AG09319 (cell line): ENCODE measurements at places on chromosomes 4 and X.

DNA sequence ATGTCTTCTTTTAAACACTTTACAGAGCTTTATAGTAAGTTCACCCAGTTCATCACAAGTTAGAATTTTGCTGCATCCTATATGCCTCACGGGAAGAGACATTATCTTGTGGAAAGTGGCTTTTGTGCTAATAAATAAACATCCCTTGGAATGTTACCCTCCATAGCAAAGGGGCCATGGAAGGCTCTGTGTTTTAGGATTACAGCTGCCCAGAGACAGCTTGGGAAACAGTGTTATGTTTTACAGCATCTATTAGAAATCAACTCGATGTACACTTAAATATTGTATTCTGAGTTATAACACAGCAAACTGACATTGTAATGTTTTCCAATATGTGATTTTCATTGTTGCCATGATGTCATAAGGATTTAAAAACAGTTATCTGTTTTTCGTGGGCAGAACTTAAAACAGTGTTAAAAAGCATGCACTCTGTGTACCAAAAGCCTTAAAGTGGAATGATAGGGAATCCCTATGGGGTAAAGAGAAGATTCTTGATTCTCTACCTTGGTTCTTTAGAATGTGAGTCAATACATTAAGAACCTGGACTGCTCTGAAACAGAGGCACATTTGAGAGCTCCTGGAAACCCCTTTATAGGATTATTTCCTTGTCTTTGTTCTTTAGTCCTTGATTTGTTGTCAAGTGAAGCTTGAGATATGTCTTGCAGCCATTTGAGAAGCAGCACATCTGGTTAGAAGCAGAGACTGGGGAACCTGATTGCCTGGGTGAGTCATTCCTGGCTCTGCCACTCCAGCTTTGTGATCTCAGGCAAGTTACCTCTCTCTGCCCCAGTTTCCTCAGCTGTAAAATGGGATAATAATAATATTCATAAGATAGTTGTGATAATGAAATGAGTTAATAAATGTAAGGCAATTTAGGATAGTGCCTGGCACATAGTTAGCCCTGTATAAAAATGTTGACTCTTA is 41.6 kb downstream of the ARHGAP10 start:
- DNase-seq, result no peak

DNA sequence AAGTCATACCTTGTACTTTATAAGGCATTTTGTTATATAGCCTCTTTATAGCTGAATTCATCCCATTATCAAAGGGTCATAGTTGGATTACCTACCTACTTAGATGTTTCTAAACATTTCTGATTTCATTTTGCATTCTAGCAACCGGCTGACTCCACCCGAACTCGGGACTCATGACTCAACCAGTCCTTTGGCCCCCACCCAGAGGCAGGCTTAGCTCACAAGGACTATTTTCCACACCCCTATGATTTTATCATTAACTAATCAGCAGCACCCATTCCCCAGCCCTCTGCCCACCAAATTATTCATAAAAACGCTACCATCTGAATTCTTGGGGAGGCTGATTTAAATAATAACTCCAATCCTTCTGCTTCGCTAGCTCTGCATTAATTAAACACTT is 79.9 kb upstream of the EGFL6 start:
- no peak for DNase-seq

GRCh38 chr4:26861434-26862186 is 969 bp downstream of the STIM2 start:
- DNase-seq, result no peak

GRCh38 chr4:150061086-150061776 is 17.0 kb upstream of the DCLK2 start:
- no peak for DNase-seq

- peak; percentile 82 for DNase-seq
These were observed 21.8 kb downstream of the SPRY1 start for GRCh38 chr4:123418351-123418931.

DNA sequence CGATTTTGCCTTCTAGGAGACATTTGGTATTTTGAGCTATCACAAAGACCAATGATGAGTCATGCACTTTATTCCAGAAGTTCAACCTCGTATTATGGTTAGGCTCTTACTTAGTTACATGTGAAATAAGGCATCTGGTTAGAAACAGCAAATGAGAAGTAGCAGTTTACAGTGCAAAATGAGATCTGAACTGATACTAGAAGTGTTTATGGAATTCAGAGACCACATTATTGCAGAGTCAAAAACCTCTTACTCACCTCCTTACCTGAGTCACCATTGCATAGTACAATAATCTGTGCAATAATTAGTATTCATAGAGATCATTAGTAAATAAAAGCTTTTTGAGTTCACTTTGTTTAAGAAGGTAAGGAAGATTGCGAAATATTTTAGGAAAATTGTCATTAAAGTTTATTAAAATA is 38.7 kb downstream of the SEC24B start:
- peak; percentile 16 for DNase-seq

DNA sequence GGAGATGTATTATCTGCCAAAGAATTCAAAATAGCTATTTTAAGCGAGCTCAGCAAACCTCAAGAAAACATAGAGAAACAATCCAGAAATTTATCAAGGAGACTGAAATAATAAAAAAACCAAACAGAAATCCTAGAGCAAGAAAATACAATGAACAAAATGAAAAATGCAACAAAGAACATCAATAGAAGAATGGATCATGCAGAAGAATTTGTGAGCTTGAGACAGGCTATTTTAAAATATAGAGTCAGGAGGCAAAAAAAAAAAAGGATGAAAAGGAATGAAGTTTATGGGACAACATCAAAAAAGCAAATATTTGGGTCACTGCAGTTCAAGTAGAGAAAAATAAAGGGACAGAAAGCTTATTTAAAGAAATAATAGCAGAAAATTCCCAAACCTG is 29.1 kb downstream of the CENPE start:
- DNase-seq, result no peak

DNA sequence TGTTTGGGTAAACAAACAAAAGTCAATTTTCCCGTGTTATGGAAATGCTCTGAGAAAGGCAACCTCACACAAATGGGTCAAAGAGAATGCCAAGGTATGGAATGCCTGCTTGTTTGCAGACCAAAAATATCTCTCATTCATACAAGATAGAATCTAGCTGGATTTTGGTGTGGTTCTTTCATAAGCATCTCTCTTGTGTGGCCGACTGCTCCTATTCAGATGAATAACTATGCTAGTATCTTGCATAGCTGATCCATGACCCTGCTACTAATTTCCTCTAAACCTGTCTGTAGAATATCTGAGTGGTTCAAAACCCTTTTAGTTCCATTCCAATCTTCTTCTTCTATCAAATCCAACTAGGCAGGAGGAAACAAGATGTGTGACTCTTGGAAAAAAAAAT is 28.2 kb upstream of the SORBS2 start:
- DNase-seq, result no peak

DNA sequence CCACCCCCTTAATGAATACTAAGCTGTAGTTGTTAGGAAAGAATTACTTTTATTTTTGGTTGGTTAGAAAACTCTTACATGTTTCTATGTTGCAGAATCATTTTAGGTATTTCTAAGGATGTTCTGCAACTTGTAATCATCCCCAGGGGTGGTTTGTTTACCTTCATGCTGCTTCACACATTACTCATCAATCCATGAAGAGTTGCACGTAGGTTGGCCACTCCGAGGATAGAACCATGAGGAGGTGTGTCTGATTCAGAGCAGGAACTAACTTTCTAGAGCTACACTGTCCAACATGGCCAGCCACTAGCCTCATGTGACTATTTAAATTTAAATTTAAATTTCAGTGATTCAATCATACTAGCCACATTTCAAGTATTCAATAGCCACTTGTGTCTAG is 127.2 kb upstream of the FRMPD4 start:
- no peak for DNase-seq

DNA sequence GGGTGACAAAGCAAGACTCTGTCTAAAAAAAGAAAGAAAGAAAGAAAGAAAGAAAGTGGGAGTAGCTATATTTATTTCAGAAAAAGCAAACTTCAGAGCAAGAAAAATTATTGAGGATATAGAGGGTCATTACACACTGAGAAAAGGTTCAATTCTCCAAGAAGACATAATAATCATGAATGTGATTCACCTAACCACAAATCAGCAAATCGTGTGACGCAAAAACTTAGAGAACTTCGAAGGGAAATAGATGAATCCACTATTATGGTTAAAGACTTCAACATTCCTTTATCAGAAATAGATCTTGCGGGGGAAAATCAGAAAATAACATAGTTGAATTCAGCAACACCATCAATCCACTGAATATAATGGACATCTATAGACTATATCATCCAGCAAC is 219.3 kb upstream of the LDB2 start:
- DNase-seq, result no peak

GRCh38 chr4:42483426-42484379 is 86.4 kb downstream of the SHISA3 start:
- no peak for DNase-seq

- DNase-seq, result no peak
These were observed 69.2 kb downstream of the BLTP1 start for GRCh38 chr4:122221322-122221721.

GRCh38 chrX:19193565-19193964 is 71.3 kb upstream of the ADGRG2 start:
- no peak for DNase-seq

DNA sequence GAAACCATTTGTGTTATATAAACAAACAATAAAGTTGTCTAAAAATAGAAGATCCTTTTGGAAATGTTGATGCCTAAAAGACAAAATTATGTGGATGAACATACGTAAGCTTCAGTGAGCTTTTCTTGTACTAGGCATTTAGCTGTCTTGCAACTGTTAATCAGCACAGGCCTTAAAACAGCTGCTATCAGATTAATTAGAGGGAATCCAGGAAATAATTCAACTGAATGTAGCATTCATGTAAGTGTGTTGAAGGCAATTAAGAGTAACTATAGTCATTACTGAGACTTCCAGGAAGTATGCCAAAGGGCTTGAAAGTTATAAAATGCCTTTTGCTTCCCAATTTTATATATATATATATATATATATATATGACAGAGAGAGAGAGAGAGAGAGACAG is 248.7 kb downstream of the IL1RAPL1 start:
- no peak for DNase-seq

- DNase-seq, result no peak
These were observed 256.1 kb downstream of the THOC2 start for GRCh38 chrX:123476611-123477219.

DNA sequence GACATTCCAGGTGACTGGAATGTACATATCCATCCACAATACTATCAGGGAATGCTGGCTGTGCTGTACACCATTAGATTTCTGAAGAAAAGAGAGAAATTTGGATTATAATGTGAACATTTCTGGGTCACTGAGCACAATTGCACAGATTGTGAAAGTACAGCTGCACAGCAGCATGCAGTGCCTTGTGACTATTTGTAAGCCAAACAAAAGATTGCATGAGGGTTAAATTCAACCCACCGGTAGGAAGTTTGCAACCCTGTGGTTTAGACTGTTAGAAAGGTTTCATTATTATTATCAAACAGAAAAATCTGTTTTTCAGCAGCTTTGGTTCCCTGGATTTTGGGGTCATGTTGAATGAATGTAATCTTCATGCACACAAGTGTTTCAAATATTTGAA is 24.5 kb downstream of the DDIT4L start:
- no peak for DNase-seq

DNA sequence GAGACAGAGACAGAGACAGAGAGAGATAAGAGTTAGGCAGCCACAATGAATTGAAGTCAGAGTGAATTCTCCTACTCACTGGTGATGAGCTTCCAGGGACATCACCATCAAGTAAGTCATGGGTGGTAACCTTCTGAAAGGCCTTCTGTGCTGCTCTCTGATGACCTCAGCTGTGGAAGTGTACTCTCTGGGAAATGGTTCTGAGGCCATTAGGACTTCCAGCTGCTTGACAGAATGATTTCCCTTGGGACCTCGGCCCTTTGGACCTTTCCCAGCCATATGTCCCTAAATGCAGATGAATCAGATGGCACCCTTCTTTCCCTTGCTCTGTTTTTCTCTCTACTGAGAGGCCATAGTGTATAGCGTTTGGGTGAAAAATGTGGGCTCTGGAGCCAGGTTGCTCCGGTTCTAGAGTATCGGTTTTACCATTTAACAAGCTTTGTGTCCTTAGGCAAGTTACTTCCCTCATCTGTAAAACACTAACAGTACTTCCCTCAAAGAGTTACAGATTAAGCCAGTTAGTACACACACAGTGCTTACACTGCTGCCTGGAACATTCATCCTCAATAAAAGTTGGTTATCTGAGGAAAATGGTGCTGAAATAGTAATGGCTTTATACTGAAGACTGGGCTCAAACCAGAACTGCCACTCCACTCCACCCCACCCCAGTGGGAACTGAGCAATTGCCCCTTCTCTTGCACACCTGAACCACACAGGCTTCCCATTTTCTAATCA is 7.6 kb downstream of the SEPTIN11 start:
- no peak for DNase-seq

GRCh38 chrX:11688201-11688600 is 22.5 kb upstream of the ARHGAP6 start:
- no peak for DNase-seq

DNA sequence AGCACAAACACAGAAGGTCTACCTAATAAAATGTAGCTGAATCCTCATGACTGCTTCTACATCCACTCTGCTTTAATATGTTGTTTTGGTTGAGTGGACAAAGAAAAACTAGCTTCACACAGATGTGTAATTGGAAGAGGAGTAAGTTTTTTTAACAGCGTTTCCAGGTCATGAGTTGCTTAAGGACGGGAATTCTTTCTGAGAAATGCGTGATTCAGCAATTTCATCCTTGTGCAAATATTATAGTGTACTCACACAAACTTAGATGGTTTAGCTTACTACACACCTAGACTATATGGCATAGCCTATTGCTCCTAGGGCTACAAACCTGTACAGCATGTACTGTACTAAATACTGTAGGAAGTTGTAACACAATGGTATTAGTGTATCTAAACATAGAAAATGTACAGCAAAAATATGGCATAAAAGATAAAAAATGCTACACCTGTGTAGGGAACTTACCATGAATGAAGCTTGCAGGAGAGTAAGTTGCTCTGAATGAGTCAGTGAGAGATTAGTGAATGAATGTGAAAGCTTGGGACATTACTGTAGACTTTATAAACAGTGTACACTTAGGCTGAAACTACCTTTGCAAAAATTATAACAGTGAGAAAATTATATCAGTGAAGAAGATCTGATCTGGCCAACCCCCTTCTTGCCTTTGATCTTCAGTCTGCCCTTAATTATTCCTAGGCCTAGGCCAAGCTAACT is 70.8 kb upstream of the IL15 start:
- DNase-seq, result no peak
